Right cardiac atrium (tissue), 5 donors: ENCODE measurements at places on chromosomes 1 and 21.

GRCh38 chr1:67645495-67646144, 39.4 kb upstream of the GADD45A start:
- DNase-seq, result peak; percentile 92

- DNase-seq, result no peak
These were observed 7.7 kb upstream of the CRYBG2 start for GRCh38 chr1:26361605-26362122.

DNA sequence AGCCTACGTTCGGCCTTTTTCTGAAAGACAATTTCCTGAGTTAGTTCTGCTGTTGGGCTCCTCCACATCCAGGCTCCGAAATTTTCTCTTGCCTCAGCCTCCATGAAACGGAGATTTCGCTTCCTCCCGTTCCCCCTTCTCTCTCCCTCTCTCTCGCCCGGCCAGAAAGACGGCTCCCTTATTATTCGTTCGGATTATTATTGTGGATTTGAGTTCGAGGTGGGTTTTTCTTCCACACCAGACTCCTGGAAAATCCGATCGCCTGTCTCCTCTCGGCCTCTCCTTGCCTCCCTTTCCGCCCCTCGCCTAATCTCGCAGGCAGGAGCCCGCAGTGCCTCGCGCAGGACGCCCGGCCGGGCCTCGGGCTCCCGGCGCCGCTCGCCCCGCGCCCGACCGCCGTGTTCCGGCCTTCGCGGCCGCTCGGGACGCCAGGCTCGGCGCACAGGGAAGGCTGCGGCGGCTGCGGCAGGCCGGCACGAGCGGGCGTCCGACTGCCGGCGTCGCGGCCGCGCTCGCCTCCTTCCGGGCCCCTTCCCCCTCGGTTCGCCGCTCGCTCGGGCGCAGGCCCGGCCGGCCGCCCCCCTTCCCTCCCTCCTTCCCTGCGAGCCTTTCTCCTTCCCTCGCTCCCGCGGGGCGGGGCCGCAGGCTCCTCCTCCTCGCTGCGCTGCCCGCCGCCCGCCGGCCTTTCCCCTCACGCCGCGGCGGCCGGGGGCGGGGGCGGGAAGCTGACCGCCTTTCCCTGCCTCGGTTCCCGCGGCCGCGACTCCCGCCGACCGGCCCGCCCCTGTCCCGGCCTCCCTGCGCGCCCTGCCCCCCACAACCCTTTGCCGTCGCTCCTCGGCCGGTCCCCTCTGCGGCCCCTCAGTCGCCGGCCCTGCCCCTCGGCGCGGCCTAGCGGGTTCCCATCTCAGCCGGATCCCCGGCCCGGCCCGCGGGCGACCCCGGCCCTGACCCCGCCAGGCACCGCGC, at the start of gene ARHGEF11:
ARHGEF11 (minus strand) TSS at position 493 of the 969 bp plus-strand sequence. CDS start 1,412 bp downstream, outside the sequence.
- DNase-seq, result peak; percentile 91

DNA sequence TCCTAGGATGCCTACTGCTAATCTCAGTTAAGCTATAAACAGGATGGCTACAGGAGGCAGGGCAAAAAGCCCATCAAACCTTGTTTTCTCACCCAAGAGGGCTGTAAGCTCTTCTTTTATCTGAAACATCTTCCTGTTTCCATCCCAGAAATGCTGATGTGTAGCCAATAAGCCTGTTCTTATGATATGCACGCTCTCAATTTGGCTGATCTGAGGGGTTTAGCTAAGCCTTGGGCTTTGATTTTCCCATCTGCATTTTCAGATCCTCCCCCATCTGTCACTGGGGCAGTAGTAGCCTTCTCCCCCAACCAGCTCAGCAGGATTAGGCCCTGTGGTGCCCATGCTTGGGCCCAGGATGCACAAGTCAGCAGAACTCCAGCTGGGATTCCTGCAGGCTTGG, 105.0 kb downstream of the BRINP2 start:
- DNase-seq, result no peak
